ENCODE measurements at places on chromosomes 1 and 21.

DNA sequence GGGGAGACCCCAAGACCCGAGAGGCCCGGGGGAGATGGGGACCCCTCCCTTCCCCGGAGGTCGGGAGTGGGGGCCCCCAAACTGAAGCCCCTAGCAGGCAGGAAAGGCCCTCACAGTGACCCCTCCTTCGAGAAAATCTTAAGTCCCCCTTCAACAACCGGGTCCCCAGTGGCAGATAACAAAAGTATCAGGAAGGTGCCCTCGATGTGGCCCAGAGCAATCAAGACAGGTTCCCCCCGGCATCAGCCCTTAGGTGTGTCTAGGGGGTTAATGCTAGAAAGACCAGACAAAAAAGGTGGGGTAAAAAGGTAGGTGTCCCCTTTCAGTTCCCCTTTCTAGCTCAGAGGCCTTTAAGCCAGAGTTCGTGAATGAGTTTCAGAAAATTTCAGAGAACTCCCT, 282 bp upstream of the ECE1 start:
- peak; percentile 28 for DNase-seq

- no peak for DNase-seq
These were observed 17.3 kb upstream of the ZNF678 start for GRCh38 chr1:227546059-227546458.

DNA sequence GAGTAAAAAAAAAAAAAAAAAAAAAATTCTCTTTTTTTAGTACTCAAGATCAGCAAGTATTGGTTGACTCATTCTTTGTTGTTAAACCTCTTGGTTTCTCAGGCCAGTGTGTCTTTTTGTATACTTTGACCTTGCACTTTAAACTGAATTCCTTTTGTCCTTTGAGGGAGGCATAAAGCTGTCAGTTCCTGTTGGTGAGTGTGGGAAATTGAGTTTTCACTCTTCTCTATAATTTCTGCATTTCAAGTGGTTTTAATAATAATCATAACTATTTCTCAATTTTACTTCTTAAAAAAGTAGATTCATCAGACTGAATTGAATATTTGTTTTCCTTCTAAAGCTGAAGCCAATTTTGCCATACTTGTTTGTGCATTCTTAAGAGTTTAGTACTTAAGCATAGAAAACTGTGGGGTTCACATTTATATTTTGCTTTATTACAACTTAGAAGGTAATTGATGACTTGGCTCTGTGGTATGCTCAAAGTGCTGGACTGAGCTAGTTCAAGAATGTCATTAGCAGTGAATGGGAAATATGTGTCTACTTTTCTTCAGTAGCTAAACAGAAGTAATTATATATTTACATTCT, 43.4 kb downstream of the ITSN1 start:
- no peak for DNase-seq

GRCh38 chr1:216458812-216459211, 35.6 kb upstream of the USH2A start:
- DNase-seq = no peak

DNA sequence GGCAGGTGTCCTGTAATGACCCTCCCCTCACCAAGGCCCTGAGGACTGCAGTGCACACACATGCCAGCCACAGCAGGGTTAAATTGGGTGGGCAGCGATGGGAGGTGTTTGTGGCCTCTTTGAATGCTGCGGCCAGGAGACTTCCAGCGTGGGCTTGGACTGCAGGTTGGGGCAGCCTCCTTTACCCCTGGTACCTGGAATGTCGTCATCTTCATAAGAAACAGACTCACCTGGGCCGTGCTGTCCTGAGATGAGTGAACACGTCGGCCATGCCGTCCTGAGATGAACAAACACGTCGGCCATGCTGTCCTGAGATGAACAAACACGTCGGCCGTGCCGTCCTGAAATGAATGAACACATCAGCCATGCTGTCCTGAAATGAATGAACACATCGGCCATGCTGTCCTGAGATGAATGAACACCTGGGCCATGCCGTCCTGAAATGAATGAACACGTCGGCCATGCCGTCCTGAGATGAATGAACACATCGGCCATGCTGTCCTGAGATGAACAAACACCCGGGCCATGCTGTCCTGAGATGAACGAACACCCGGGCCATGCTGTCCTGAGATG, 50.1 kb upstream of the COL6A1 start:
- DNase-seq = no peak

GRCh38 chr1:185045814-185046492, 595 bp downstream of the RNF2 start:
- DNase-seq = no peak

DNA sequence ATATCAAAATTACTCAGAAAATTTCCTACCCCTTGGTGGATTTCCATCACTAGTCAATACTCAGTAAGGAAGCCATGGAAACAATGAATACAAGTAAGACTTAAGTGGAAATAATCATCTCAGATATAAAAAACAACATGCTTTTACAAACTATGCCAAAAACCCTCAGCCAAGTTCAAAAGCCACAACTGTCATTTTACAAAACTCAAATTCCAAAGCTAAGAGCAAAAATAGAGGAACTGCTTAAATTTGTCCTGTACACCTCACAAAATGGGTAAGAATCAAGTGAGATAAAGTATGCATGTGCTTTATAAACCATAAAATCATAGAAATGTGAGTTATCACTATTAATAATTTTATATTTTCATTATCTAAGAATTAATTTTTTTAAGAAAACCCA, 9.6 kb downstream of the TMCO1 start:
- no peak for DNase-seq

GRCh38 chr1:164087906-164088453, 471.0 kb upstream of the PBX1 start:
- no peak for DNase-seq

GRCh38 chr1:58397187-58397820, 149.2 kb downstream of the OMA1 start:
- DNase-seq = no peak

DNA sequence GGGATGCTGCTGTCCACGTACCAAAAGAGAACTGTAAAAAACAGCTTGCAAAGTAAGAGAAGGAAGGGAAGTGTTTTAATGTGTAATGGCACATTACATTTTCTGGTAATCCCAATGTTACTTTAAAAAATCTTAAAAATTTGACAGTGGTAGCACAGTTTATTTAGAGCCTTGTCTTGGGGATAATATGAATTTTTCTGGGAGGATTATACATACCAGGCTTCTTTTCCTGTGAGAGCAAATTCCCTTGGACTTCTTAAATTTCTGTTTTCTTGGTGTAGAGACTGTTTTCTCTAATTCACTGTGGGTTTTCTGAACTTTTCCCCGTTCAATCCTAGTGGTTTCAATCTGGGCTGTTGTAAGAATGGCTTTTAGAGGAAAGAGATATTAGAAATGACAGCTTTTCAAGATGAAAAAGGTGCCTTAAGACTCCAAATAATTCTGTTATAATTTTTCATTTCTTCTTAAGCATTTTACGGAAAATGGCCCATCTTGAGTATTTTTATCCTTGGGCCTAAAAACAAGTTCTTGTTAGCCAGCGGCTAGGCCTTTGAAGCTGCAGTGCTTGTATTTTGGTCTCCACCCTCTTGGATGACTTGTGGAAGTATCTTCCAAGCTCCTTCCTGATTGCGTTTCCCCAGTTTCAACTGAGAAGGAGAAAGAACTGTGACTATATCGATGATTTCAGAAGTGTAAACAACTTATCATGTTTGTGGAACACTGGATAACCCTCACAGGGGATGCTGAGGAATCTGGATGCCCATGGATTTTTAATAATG, 70.0 kb downstream of the LEPR start:
- DNase-seq = no peak

DNA sequence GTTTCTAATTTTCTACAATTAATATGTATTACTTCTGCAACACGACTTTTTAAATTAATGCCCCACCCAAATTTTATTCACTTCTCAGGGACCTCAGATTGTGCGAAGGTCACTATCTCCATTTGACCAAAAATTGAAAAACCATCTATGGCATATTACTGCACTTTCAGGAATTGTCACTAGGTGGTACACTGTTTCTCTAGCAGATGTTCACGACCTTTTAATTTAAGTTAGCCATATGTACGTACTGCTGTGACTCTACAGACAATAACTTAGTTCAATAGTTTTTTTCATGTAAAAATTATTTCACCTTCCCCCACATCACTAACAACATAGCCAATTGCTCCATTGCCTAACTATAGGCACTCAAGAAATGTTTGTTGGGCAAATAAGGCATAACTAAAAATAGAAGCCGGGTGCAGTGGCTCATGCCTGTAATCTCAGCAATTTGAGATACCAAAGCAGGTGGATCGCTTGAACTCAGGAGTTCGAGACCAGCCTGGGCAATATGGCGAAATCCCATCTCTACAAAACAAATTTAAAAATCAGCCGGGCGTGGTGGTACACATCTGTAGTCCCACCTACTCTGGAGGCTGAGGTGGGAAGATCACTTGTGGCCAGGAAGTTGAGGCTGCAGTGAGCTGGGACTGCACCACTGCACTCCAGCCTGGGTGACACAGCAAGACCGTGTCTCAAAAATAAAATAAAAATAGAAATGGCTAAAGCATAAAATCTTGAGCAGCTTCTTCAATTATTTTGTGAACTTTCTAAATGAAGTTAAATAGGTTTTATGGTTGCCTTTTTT, 75.7 kb upstream of the PKN2 start:
- DNase-seq = peak; percentile 6

GRCh38 chr21:46295996-46296752, 10.0 kb downstream of the YBEY start:
- DNase-seq = peak; percentile 37

All from CD4-positive, alpha-beta T cell treated with Interleukin-15 for 4 hours (primary cell).